ENCODE measurements at places on chromosomes 7 and 10. TPM values are rescaled to one million over a fixed set of nuclear protein-coding genes. Genes with fewer than 3 reads are reported as not detected.
A peak's percentile ranks its signal among the peaks of the same experiment; 100 is the strongest.

The INMT gene
- 2.9 TPM for total RNA-seq

The H2BK1 gene
- total RNA-seq, result not detected

The ACSM6 gene
- total RNA-seq, result not detected

GRCh38 chr7:26507108-26507987 is 215.7 kb downstream of the SNX10 start:
- no peak for DNase-seq
- no peak overlapping the region for H3K4me3 ChIP-seq
- H3K27me3 ChIP-seq, result peaks cover 14% of the 10 kb centered on the region
- H3K4me1 ChIP-seq, result peaks cover 35% of the 10 kb centered on the region

GRCh38 chr7:17556247-17556956 is 257.9 kb downstream of the AHR start:
- H3K36me3 ChIP-seq, result no peaks in the 10 kb centered on the region
- no peak for DNase-seq
- peaks cover 18% of the 10 kb centered on the region for H3K4me1 ChIP-seq
- no peaks in the 10 kb centered on the region for H3K27me3 ChIP-seq
- no peak overlapping the region for H3K4me3 ChIP-seq

GRCh38 chr10:370449-370825 is 235.2 kb downstream of the ZMYND11 start:
- no peaks in the 10 kb centered on the region for H3K27me3 ChIP-seq
- H3K4me1 ChIP-seq, result peaks cover 16% of the 10 kb centered on the region
- DNase-seq, result no peak
- H3K36me3 ChIP-seq, result peaks cover 20% of the 10 kb centered on the region
- H3K4me3 ChIP-seq, result no peak overlapping the region

- peak within 1 kb of the TSS; percentile 93 for H3K4me3 ChIP-seq
- no peaks in the 10 kb centered on the region for H3K27me3 ChIP-seq
- DNase-seq, result peak; percentile 47
- peaks cover 23% of the 10 kb centered on the region for H3K36me3 ChIP-seq
Measured at GRCh38 chr7:33062023-33062781, at the start of gene NT5C3A. TSS of gene NT5C3A (minus strand) at chr7:33062776. CDS start at chr7:33062705, 71 bp downstream.
